Fibroblast of pulmonary artery (primary cell): ENCODE measurements at places on chromosomes 6 and 20.
A peak's percentile ranks its signal among the peaks of the same experiment; 100 is the strongest.

GRCh38 chr6:157460182-157460999 is 79.4 kb downstream of the ZDHHC14 start:
- peak; percentile 10 for DNase-seq

DNA sequence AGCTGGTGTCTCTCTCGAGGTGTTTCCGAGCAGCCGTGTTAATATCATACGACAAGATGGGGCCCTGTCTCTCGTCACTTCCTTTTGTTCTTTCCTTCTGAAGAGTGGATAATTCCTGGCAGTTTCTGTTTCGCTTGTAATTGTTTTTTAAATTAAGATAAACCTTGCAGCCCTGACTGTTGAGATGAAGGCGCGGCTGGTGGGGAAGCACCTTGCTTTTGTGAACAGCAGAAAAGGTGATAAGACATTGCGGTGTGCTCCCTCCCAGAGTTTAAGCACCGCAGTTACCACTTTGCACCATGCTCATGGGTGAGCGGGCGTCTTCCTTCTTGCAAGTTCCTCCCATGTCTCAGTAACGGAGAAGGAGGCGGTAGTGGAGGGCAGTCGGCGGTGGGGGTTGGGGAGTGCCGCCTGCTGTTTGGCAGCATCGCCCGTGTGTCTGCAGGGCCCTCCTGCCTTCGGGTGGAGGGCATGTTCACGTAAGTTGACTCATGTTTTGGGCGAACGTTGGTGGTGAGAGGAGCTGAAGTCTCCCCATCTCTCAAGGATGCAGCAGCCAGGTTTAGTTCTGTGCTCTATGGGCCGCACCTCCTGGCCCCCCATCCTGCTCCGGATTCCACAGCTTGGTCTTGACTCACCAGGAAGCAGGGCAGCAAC is 345.9 kb downstream of the TAF4 start:
- no peak for DNase-seq

- DNase-seq = no peak
These were observed 81.6 kb upstream of the PMEPA1 start for GRCh38 chr20:57791178-57791962.

- DNase-seq = no peak
These were observed 644 bp downstream of the OARD1 start for GRCh38 chr6:41071501-41071922.

- no peak for DNase-seq
These were observed 78.2 kb downstream of the FRK start for GRCh38 chr6:115982453-115982852.

DNA sequence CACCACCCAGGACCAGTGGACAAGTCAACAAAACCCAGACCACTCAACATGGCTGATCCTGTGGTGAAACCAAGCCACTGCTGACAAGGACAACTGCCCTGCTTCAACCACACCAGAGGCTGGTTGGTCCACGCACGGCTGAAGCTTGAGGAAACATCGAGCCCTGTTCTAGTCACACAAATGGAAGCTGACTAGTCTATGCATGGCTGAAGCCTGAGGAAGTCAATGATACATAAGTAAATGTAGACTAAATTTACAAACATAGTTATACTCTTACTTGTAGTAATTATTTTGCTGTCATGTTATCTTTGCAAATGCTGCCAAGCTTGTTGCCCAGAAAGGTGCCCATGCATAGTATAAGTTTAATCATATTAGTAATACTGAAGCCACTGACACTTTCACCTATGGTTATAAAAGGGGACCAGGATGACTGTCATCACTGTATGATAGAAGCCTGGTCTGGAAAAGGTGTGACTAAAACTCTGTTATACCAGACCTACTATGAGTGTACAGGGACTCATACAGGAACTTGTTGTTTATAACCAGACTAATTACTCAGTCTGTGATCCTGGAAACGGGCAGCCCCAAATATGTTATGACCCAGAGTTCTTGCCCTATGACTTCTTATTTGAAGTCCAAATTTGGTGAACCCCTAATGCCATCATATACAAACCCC is 5.6 kb downstream of the IL22RA2 start:
- DNase-seq = no peak

DNA sequence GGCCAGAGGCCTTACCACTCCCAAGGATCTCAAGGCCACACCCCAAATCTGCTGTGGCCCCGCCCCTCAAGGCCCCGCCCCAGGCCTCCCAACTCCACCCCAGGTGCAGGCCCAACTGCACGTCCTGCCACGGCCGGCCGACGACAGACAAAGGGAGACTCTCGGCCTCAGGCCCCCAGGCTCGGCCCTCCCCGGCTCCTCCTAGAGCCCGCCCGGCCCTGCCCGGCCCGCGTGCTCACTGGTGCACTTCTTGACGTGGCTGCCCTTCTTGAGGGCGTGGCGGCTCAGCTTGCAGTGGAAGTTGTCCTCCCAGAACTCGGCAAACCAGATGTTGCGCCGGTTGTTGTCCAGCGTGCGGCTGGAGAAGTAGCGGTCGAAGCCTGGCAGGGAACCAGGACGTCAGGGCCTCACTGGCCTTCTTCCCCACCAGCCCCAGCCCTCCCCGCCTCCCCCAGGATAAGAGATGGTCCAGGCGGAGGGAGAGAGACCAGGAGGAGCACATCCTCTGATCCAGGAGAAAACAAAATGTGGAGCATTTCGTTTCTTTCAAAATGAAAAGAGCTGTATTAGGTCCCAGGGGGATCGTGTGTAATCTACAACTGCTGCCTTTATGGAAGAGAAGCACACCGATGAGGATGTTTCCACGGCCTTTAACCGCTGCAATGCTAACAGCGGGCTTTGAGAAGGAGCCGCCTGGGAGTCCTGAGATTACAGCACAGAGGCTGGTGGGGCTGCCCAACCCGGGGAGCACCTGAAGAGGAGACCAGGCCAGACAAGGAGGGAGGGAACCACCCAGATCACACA is 89.4 kb downstream of the GRM4 start:
- peak; percentile 59 for DNase-seq

GRCh38 chr20:56957737-56958553 is 308.5 kb downstream of the BMP7 start:
- no peak for DNase-seq

DNA sequence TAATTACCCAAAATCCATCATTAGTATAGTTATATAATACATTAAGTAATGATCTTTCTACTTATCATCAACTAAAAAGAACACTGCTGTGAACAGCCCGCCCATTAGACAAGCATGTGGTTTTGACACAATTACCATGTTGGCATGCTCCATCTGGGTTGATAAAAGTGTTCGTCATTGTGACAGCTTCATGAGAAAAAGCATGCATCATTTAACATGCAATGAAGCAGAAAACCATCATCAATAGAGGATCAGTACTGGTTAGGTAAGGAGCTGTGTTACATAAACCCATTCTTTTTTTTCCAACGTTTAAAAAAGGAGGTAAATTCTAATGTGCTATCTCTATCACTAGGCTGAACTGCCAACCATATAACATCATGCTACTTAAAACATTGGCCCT is 101.9 kb downstream of the EPB41L2 start:
- no peak for DNase-seq

DNA sequence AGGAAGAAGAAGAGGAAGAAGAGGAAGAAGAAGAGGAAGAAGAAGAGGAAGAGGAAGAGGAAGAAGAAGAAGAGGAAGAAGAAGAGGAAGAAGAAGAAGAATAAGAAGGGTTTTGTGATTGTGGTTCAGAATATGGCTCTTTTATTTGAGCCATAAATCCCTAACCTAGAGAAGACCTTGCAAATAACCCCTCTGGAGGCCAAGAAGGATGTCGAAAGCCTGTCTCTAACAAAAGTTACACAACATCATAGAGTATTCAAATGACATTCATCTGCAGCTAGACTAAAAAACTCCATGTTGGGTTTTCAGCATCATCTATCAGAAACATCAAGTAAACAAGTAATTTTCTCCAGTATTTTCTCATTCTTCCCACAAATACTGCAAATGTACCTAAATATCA is 100.9 kb downstream of the RNASET2 start:
- DNase-seq = no peak

DNA sequence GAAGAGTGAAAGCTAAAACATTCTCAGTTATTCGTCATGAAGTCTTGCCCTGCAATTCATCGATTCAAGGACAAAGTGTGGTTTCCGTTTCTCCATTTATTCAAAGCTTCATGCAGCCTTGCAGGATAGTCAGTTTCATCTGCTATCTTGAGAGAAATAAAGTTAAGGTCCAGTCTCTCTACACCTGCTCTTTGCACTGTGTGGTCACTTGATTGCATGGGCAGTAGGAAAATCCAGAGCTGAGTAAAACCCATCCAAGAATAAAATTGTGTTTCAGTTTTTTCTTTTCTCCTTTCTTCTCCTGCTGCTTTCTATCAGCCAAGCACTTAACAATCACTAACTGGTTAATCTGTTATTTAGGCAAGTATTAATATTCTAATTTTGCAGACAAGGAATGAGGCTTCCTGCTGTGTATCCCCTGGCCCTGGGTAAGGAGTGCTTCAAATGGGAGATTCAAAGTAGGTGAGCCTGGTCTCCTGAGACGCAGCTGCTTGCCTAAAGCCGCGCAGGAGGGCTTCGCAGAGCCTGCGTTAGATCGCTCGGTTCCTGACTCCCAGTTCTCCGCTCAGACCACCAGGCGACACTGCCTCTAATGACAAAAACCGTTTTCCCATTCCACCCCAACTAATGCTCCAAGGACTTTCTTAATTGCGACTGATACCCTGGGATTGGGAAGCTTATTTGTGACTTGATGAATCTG is 808.3 kb downstream of the TFAP2A start:
- DNase-seq = no peak

GRCh38 chr20:44792796-44793195 is 17.6 kb downstream of the RIMS4 start:
- no peak for DNase-seq

- DNase-seq = no peak
These were observed 111.1 kb upstream of the MCHR2 start for GRCh38 chr6:100105138-100105537.

- peak; percentile 94 for DNase-seq
These were observed 345.2 kb downstream of the GJA1 start for GRCh38 chr6:121780325-121781321.

GRCh38 chr6:79157961-79158644 is 76.4 kb downstream of the HMGN3 start:
- DNase-seq = no peak

DNA sequence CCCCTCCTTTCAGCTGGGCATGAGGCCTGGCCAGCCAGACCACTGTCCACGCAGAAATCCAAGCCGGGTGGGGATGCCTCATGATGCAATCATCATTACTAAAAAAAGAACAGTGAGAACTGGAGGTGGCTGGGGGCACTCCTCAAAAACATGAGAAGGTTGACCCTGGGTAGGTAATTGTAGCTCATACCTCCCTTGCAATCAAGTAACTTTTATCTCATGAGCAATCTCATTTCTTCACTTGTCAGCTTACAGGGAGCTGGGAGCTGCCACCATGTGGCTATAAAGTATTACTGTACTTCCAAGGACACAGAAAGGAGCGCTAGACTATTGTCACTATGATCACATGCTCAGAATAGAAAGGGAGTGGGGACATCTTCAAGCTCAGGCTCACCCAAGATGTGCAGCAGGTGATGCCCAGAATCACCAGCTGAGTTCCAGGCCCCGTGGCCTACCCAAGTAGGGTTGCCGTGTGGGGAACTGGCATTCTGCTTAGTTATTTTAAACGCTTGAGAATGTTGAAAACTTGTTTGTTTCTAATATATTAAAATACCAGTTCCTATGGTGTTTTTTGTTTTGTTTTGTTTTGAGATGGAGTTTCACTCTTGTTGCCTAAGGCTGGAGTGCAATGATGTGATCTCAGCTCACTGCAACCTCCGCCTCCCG is 3.0 kb upstream of the CDH26 start:
- no peak for DNase-seq

- no peak for DNase-seq
These were observed 23.9 kb upstream of the DACT2 start for GRCh38 chr6:168343239-168344150.

- peak; percentile 40 for DNase-seq
These were observed 933 bp downstream of the SSR1 start for GRCh38 chr6:7311917-7312615.

- peak; percentile 6 for DNase-seq
These were observed 231.2 kb downstream of the ANKRD60 start for GRCh38 chr20:57996936-57997890.

- DNase-seq = no peak
These were observed 183.4 kb downstream of the ADGRG6 start for GRCh38 chr6:142485256-142485655.

- DNase-seq = no peak
These were observed 260.1 kb upstream of the ARID1B start for GRCh38 chr6:156517088-156517487.
